ENCODE measurements at places on chromosomes 11 and 22. TPM values are rescaled to one million over a fixed set of nuclear protein-coding genes. Genes with fewer than 3 reads are reported as not detected.

PLEKHB1 gene
- 0.36 TPM for total RNA-seq

LDLRAD3 gene
- 10.1 TPM for total RNA-seq

KRTAP5-7 gene
- total RNA-seq = not detected

IFITM10 gene
- 0.56 TPM for total RNA-seq

VPREB1 gene
- not detected for total RNA-seq

OR56A4 gene
- total RNA-seq = not detected

GAB4 gene
- total RNA-seq = under 0.01 TPM

FXYD6 gene
- not detected for total RNA-seq

PGM2L1 gene
- total RNA-seq = 22.5 TPM

RAB36 gene
- 1.0 TPM for total RNA-seq

OR6A2 gene
- 0.27 TPM for total RNA-seq

NCAPH2 gene
- 29.2 TPM for total RNA-seq

SHISA8 gene
- total RNA-seq = not detected

APOL1 gene
- total RNA-seq = 38.8 TPM

SYT8 gene
- 0.09 TPM for total RNA-seq

EMID1 gene
- not detected for total RNA-seq

HDHD5 gene
- total RNA-seq = 40.4 TPM

TENM4 gene
- total RNA-seq = under 0.01 TPM

BTG4 gene
- not detected for total RNA-seq

GRIK4 gene
- total RNA-seq = 0.18 TPM

OR5B21 gene
- total RNA-seq = not detected

PANX2 gene
- 0.75 TPM for total RNA-seq

DBX1 gene
- not detected for total RNA-seq

LRRC4C gene
- not detected for total RNA-seq

PRR5 gene
- total RNA-seq = 0.47 TPM

MFNG gene
- 73.4 TPM for total RNA-seq

OR51M1 gene
- total RNA-seq = not detected

TMEM86A gene
- total RNA-seq = 1.3 TPM

CRKL gene
- total RNA-seq = 40.7 TPM

OR8K3 gene
- total RNA-seq = not detected

APOC3 gene
- total RNA-seq = not detected

MRGPRF gene
- not detected for total RNA-seq

IRAG1 gene
- 0.18 TPM for total RNA-seq

HOATZ gene
- total RNA-seq = not detected

KIF18A gene
- 15.4 TPM for total RNA-seq

ATF4 gene
- 156 TPM for total RNA-seq

SOX10 gene
- not detected for total RNA-seq

SCO2 gene
- 2.3 TPM for total RNA-seq

KRTAP5-1 gene
- not detected for total RNA-seq

NAA40 gene
- 13.1 TPM for total RNA-seq

NAALAD2 gene
- under 0.01 TPM for total RNA-seq

MMP13 gene
- not detected for total RNA-seq

OR56A1 gene
- total RNA-seq = not detected

CELSR1 gene
- 0.38 TPM for total RNA-seq

TPH1 gene
- total RNA-seq = under 0.01 TPM

Data from endothelial cell of coronary artery (primary cell).